ENCODE measurements at places on chromosomes 6 and 20.

GRCh38 chr20:34475979-34476736 is 40.1 kb upstream of the DYNLRB1 start:
- peak; percentile 48 for DNase-seq

DNA sequence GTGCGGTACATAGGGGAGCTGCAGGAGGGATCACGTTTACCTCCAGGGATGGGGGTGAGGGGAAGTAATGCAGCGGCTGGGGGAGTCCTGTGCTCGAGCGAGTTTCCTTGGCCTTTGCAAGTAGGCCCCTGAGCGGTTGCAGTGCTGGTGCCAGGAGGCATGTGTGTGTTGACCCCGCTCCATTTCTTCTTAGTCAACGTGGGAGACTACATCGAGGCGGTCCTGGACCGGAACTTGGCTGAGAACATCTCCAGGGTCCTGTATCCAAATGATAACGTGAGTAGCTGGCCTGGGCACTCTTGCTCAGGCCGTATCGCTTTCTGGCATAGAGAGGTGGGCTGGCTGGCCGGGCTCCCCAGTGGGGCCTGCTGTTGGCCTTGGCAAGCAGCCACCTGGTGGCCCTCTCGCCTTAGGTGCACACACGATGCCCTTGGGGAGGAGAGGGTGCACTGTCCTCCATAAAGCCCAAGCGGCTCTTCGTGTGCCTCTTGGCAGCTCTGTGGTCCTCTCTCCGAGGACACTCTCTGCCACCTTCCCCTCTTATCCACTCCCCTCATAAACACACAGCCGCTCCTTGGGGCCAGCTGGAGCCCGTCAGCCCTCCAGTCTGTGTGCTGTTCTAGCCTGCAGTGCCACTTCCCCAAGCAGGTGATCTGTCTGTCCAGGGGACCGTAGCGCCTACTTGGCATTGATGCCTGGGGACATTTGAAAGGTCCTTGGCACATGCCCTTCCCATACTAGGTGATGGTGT is 29.3 kb downstream of the PYGB start:
- DNase-seq: no peak

GRCh38 chr6:56949265-56949664 is 5.6 kb upstream of the BEND6 start:
- DNase-seq: peak; percentile 19

DNA sequence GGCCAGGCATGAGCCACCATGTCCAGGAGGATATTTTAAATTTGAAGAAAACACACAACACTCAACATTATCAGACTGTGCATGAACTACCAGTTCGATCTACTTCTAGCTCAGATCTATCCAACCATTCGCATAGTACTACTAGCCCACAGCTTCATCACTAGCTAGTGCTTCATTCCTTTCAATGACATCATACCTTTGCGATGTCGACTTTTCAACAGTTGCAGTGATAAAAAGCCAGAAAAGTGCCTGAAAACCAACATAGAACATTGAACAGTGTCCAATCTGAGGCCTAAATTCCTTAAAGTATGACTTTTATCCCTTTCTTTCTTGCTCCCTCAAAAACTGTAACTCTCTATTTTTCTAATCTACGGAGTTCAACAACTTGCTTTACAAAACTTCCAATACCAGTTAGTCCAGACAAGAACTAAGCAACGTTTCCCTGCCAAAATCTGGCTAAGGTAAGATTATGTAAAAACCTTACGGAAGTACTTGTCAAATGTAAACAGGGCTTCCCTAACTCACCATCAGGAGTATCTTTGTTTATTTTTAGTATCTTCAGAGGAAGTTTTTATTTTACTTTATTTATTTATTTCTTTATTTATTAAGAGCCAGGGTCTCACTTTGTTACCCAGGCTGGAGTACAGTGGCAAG is 434.0 kb upstream of the JARID2 start:
- DNase-seq: peak; percentile 71

GRCh38 chr6:143555071-143555492 is 43.6 kb upstream of the FUCA2 start:
- DNase-seq: no peak

- DNase-seq: peak; percentile 85
These were observed 172.3 kb upstream of the HDDC2 start for GRCh38 chr6:125474061-125474460.

- peak; percentile 2 for DNase-seq
These were observed 9.9 kb downstream of the ADIG start for GRCh38 chr20:38590676-38591473.

- peak; percentile 90 for DNase-seq
These were observed 3.3 kb upstream of the PRDM1 start for GRCh38 chr6:106082735-106083398.

- no peak for DNase-seq
These were observed 13.8 kb downstream of the DDRGK1 start for GRCh38 chr20:3190681-3191111.

- DNase-seq: no peak
These were observed 8.9 kb downstream of the MOCS1 start for GRCh38 chr6:39925191-39925930.

DNA sequence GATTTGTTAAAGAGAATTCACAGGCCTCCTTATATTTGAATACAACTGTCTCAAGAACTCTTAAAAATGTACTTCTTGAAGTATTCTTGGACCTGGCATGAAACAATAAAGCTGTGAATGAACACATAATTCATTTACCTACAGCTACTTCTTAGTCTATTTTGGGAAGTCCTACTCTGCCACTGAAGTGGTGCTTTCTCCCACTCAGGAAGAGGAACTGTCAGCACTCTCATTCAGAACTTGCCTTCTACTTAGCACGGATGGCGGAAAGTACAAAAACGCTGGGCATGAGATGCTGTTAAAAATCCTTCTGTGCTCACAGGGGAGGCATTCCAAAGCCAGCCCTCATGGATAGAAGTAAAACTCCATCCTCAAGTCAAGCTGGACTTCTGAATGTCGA is 144.8 kb upstream of the LAMP5 start:
- no peak for DNase-seq

- DNase-seq: no peak
These were observed 190.1 kb downstream of the SCP2D1 start for GRCh38 chr20:19003366-19004336.

GRCh38 chr6:169248521-169248971 is 5.1 kb downstream of the THBS2 start:
- DNase-seq: no peak

DNA sequence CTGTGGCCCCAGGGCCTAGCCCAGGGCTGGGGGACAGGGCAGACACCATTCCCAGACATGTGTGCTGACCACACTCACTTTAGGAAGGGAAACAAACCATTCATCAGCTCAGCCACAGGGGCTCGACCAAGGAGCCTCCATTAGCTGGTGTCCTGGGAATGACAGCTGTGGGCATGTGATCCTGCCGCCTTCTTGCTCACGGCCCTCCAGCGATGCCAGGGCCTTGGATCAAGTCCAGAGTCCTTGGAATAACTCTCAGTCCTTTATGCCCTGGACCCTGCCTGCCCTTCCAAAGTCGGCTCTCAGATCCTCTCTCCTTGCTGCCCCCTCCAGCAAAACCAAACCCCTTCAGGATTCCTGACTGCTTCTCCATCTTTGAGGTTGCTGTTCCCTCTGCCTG is 165.0 kb upstream of the RNF24 start:
- DNase-seq: no peak

DNA sequence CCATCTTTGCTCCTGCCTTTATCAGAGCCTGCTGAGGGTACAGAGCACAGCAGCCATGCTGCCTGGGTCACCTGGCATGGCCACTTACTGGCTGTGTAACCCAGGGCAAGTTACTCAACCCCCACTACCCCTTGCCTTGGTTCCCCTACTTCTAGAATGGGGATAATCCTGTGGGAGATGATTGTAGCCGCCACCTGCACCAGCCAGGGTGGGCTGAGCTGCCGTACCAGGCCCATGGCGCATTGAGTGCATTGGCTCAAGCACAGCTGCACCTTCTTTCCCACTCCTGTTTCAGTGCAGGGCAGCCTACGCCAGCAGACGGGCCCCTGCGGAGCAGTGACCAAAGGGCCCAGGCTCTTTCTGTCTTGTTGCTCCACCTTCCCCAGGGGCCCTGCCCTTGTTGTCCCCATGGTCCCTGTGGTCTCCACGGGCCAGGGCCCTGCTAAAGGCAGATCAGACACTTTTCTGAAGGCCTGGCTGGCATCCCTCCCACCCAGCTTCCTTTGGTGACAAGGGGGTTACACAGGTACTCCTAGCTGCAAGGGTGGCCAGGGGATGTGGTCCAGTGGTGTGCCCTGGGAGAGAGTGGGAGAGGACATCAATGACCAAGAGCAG is 159.4 kb upstream of the MLN start:
- no peak for DNase-seq

DNA sequence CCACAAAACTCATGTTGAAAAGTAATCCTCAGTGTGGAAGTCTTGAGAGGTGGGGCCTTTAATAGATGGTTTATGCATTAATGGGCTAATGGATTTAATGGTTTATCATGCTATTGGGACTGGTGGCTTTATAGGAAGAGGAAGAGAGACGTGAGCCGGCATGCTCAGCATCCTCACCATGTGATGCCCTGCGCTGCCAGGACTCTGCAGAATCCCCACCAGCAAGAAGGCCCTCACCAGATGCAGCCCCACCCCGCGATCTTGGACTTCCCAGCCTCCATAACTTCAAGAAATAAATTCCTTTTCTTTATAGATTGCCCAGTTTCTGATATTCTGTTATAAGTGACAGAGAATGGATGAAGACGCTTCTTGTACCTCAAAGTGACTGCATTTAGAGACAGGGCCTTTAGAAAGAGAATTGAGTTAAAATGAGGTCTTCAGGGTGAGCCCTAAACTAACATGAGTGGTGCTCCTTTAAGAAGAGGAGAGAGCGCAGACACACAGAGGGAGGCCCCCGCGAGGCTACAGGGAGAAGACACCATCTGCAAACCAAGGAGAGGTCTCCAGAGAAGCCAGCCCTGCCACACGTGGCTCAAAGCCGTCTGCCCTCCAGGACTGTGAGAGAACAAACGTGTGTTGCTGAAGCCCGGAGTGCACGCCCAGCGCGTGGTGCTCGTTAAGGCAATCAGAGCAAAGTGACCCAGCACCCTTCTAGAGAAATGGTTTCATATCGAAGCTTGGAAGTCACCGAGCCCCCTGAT is 56.9 kb downstream of the IRF4 start:
- no peak for DNase-seq

DNA sequence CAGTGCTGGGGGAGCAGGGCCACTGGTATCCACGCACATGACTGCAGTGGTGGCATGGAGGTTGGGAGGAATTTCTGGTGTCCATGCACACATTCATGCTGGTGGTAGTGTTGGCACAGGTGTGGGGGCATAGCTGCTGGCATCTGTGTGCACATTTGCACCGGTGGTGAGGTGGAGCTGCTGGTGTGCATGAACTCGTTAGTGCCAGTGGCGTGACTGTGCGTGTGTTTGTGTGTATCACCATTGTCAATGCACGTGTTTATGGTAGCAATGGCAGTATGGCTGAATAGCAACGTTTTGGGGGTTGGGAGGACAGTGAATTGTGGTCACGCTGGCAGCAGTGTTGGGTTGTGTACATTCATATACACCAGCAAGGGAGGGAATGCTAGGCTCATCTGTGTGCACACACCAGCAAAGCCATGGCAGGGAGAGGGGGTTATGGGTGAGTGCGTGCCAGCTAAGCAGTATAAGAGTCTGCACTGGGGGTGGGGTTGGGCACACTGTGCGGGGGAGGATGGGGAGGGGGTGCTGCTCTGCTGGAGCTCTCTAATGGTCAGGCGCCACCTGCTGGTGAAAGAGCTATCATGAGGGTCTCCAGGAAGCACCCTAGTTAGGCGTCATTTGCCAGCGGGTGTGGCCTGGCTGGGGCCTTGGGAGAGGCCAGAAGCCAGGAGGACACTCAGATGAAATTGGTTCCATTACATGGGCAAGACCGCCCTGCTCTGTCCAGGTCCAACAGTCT is 626.1 kb upstream of the ID4 start:
- no peak for DNase-seq

GRCh38 chr6:53066077-53066417 is 843 bp downstream of the FBXO9 start:
- peak; percentile 32 for DNase-seq

GRCh38 chr20:45419188-45420091 is 3.5 kb downstream of the PIGT start:
- DNase-seq: peak; percentile 73

GRCh38 chr20:34986311-34987287 is 30.9 kb downstream of the MYH7B start:
- no peak for DNase-seq

GRCh38 chr20:57374343-57374930 is 16.8 kb upstream of the RBM38 start:
- no peak for DNase-seq

- peak; percentile 47 for DNase-seq
These were observed 11.1 kb upstream of the PEX7 start for GRCh38 chr6:136811272-136811671.

- DNase-seq: peak; percentile 95
These were observed 104.7 kb upstream of the TMEM170B start for GRCh38 chr6:11432713-11433450.

DNA sequence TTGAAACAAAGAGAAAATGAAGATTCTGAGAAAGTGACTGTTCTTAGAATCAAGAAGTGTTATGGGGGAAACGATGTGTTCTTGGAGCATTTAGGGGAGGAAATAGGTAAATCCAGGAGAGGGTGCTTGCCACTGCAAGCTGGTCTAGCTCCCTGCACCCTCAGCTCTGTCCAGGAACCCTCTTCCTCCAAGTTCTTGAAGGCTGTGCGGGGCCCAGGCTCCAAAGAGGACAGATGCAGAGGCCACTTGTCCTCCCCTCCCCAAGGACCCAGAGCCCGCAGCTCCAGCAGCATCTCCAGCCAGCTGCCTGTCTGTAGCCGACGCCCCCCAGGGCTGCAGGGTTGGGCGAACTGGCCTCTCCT is 87.9 kb downstream of the CDC5L start:
- DNase-seq: no peak

DNA sequence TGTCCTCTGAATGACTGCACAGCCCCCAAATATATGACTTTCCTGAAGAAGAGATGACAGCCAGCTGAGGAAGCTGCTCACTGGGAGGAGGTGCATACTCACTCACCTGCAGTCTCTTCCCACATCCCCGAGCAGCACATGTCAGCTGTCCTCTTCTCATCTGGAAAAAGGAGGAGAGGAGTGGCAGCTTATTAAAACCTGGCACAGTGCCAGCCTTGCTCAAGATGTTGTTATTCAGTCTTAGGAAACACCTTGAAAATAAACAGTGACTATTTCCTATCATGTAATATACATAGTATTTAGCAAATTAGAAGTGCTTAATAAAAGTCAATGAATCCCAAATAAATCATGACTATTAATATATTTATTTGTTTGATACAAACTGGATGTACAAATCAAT is 232.9 kb downstream of the EPM2A start:
- peak; percentile 1 for DNase-seq

DNA sequence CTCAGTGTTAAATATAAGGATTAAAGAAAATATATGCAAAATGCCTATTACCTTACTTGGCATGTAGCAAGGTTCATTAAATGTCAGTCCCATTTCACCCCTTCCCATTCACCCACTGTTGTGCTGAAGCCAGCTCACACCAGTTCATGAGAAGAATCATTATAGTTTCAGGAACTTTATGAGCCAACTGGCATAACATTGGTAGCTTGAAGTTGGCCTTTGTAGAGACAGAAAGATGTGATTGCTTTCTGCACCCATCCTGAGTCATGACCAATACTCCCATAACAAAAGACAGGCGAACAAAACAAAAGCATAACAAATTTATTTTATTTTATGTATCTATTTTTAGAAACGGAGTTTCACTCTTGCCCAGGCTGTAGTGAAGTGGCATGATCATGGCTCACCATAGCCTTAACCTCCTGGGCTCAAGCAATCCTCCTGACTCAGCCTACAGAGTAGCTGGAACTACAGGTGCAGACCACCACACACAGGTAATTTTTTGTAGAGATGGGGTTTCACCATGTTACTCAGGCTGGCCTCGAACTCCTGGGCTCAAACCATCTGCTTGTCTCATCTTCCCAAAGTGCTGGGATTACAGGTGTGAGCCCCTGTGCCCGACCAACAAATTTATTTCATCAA is 17.6 kb upstream of the IER3 start:
- no peak for DNase-seq

Measured in fibroblast of skin of back (primary cell).